ENCODE measurements at places on chromosomes 1 and 21.

- no peak overlapping the region for H3K4me3 ChIP-seq
- peaks cover 21% of the 10 kb centered on the region for H3K36me3 ChIP-seq
- H3K27ac ChIP-seq = no peak overlapping the region
Observed at GRCh38 chr1:55127827-55128343, 87.3 kb downstream of the USP24 start.

- no peak overlapping the region for H3K4me3 ChIP-seq
- no peaks in the 10 kb centered on the region for H3K4me1 ChIP-seq
- H3K27me3 ChIP-seq = no peaks in the 10 kb centered on the region
Observed at GRCh38 chr1:186670297-186671135, 9.7 kb downstream of the PTGS2 start.

- H3K27me3 ChIP-seq = no peaks in the 10 kb centered on the region
- no peaks in the 10 kb centered on the region for H3K36me3 ChIP-seq
- no peak for DNase-seq
- H3K27ac ChIP-seq = no peak overlapping the region
- no peak overlapping the region for H3K4me3 ChIP-seq
- peaks cover 6% of the 10 kb centered on the region for H3K4me1 ChIP-seq
Observed at GRCh38 chr21:44498280-44499210, 41.5 kb downstream of the KRTAP10-1 start.

DNA sequence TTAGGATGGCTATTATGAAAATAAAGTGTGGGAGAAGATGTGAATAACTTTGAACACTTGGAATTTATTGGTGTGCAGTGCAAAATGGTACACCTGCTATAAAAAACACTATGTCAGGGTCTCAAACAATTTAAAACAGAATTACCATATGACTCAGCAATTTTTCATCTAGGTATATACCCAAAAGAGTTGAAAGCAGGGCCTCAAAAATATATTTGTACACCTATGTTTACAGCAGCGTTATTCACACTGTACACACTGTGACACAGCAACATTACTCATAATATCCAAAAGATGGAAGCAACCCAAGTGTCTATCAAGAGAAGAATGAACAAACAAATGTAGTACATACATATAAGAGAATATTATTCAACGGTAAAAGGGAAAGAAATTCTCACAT, 75.8 kb downstream of the SPATA6 start:
- no peaks in the 10 kb centered on the region for H3K4me1 ChIP-seq
- H3K27ac ChIP-seq = no peak overlapping the region
- DNase-seq = no peak
- no peak overlapping the region for H3K4me3 ChIP-seq

GRCh38 chr1:218475275-218475674, 130.1 kb downstream of the TGFB2 start:
- H3K36me3 ChIP-seq = no peaks in the 10 kb centered on the region
- H3K4me1 ChIP-seq = peaks cover 4% of the 10 kb centered on the region
- no peak overlapping the region for H3K27ac ChIP-seq
- no peaks in the 10 kb centered on the region for H3K27me3 ChIP-seq
- no peak for DNase-seq
- no peak overlapping the region for H3K4me3 ChIP-seq

GRCh38 chr1:204746838-204747442, 61.4 kb upstream of the LRRN2 start:
- DNase-seq = no peak
- H3K27me3 ChIP-seq = no peaks in the 10 kb centered on the region

DNA sequence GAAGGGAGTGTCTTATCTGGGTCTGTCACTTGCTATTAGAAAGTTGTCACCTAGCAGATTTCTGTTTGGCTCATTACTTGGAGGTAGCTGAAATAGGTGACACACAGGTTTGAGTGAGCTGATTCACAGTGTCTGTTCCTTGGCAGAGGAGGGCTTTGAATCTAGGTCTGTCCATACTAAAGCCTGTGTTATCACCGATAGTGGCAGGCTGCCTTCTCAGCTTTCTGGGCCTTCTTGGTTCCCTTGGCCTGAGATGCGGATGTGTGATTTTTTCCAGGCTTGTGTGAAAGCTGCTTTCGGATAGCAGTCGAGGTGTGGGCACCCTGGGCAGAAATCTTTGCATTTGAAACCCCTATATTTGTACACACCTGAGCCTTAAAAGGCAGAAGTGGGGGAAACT, 73.9 kb downstream of the ACTL8 start:
- H3K27me3 ChIP-seq = peaks cover 43% of the 10 kb centered on the region
- DNase-seq = no peak
- no peak overlapping the region for H3K27ac ChIP-seq
- no peaks in the 10 kb centered on the region for H3K36me3 ChIP-seq
- H3K4me1 ChIP-seq = no peaks in the 10 kb centered on the region
- no peak overlapping the region for H3K4me3 ChIP-seq

DNA sequence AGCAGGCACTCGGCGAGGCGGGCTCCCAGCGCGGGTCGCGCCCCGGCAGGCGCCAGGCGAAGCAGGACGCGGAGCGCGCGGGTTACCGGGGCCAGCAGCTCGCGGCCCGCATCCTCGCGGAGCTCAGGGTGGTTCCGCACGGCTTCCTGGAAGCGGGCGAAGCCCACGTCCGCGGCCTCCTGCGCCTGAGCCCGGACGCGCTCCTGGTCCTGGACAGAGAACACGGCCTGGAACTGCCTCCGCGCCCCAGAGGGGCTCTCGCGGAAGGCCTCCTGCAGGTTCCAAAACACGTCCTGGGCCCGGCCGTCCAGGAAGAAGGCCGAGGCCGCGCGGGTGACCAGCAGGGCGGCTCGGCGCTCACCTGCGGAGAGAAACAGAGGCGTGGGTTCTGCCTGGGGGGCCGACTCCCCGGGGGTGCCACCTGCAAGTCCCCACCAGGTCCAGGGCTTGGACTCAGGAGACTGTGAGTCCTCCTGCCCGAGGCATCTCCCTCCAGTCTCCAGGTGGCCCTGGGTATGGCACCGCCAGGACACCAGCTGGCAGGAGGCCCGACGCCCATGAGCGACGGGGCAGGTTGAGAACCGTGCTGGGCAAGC, 11.4 kb downstream of the TTC34 start:
- no peaks in the 10 kb centered on the region for H3K36me3 ChIP-seq
- no peak for DNase-seq
- no peak overlapping the region for H3K27ac ChIP-seq
- H3K4me1 ChIP-seq = no peaks in the 10 kb centered on the region

GRCh38 chr1:56450004-56450666, 129.2 kb downstream of the PLPP3 start:
- H3K4me1 ChIP-seq = no peaks in the 10 kb centered on the region
- H3K27me3 ChIP-seq = no peaks in the 10 kb centered on the region
- DNase-seq = no peak
- H3K4me3 ChIP-seq = no peak overlapping the region
- H3K27ac ChIP-seq = no peak overlapping the region
- H3K36me3 ChIP-seq = no peaks in the 10 kb centered on the region

DNA sequence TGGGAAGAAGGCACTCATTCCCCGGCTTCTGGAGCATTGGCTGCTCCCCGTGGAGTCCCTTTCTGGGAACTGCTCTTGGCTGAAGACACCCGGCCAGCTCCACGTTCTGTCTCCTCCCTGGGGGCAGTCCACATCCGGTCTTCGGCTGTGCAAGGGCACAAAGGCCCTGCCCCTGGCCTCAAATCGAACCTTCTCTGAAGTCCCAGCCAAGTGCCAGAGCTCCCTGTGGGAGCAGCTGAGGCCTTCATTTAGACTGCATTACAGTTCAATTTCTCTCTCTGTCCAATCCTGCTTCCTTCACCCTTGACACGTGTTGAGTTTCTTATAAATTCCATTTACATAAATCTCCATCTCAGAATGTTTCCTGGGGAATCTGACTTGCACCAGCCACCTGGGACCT, 132.9 kb upstream of the POU3F1 start:
- no peaks in the 10 kb centered on the region for H3K36me3 ChIP-seq
- H3K4me1 ChIP-seq = no peaks in the 10 kb centered on the region
- no peak for DNase-seq

DNA sequence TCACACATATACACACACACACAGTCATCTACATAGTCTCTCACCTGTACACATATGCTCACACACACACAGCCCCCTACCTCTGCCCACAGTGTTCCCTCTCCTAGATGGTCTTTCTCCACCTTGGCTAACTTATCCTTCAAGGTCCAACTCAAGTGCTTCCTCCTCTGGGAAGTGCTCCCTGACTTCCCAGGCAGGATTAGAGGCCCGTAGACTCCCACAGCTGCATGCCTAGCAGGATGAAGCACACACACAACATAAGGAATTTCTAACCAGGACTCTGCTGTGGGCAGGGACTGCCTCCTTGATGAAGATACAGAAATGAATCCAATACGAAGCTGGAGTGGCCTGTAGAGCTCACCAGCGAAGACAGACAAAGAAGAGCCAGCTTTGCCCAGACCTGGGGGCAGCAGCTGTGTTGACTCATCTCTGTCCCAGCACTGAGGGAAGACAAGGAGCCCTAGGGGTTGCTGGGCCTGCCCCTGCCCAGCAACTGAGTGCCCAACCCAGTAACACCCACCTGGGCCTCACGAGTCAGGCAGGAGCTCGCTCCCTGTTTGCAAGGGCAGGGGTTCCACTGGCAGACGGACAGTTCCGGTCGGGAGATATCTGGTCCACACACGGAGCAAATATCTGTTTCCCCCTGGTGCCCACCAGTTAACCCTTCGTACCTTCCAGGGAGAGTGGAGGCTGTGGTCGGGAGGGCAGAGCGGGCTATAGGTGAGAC, 100.8 kb downstream of the DMRTB1 start:
- H3K27me3 ChIP-seq = peaks cover 6% of the 10 kb centered on the region
- H3K36me3 ChIP-seq = no peaks in the 10 kb centered on the region
- no peaks in the 10 kb centered on the region for H3K4me1 ChIP-seq
- no peak overlapping the region for H3K27ac ChIP-seq
- DNase-seq = no peak
- H3K4me3 ChIP-seq = no peak overlapping the region

GRCh38 chr21:32364796-32365195, 28.0 kb downstream of the URB1 start:
- H3K36me3 ChIP-seq = peaks cover 4% of the 10 kb centered on the region
- no peak for DNase-seq
- peak overlapping the region; percentile 80 for H3K27ac ChIP-seq
- H3K4me1 ChIP-seq = no peaks in the 10 kb centered on the region
- no peak overlapping the region for H3K4me3 ChIP-seq

GRCh38 chr1:248852481-248853405, 6.1 kb downstream of the ZNF692 start:
- peaks cover 6% of the 10 kb centered on the region for H3K36me3 ChIP-seq
- no peak overlapping the region for H3K27ac ChIP-seq
- H3K4me3 ChIP-seq = no peak overlapping the region
- no peak for DNase-seq
- no peaks in the 10 kb centered on the region for H3K27me3 ChIP-seq

DNA sequence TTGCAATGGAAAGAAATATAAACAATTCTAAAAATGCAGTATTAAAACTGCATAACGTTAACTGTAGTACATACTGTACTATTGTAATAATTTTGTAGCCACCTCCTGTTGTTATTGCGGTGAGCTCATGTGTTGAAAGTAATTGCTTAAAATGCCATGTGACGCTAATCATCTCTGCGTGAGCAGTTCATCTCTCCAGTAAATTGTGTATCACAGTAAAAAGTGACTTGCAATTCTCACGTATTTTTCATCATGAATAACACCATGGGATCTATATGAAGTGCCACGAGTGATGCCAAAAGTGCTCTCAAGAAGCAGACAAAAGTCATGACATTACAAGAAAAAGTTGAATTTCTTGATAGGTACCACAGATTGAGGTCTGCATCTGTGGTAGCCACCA, 82.4 kb upstream of the CYYR1 start:
- no peak overlapping the region for H3K27ac ChIP-seq
- no peaks in the 10 kb centered on the region for H3K36me3 ChIP-seq
- DNase-seq = no peak
- H3K27me3 ChIP-seq = no peaks in the 10 kb centered on the region
- H3K4me1 ChIP-seq = no peaks in the 10 kb centered on the region
- H3K4me3 ChIP-seq = no peak overlapping the region

DNA sequence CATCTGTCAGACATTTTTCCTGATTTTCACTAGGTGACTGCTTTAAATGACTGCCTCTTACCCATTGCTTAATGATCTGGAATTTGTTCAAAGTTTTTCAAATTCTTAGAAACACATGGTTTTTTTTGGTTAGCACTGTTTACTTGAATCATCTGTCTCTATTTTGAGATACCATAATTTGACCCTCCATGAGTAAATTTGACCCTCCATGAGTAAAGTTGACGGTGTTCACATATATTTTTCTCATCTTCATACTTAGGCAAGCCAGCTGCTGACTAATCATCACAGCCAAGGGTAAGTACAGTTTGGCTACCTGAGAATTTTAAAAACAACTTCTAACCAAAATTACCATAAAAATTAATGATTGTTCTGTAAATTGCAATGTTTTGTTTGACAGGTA, 586.5 kb downstream of the PTBP2 start:
- H3K27me3 ChIP-seq = no peaks in the 10 kb centered on the region
- H3K4me1 ChIP-seq = no peaks in the 10 kb centered on the region
- no peak overlapping the region for H3K27ac ChIP-seq
- DNase-seq = no peak

- no peak overlapping the region for H3K4me3 ChIP-seq
- no peak for DNase-seq
- H3K36me3 ChIP-seq = no peaks in the 10 kb centered on the region
- H3K27ac ChIP-seq = no peak overlapping the region
Observed at GRCh38 chr21:14987370-14988170, 77.2 kb downstream of the NRIP1 start.

DNA sequence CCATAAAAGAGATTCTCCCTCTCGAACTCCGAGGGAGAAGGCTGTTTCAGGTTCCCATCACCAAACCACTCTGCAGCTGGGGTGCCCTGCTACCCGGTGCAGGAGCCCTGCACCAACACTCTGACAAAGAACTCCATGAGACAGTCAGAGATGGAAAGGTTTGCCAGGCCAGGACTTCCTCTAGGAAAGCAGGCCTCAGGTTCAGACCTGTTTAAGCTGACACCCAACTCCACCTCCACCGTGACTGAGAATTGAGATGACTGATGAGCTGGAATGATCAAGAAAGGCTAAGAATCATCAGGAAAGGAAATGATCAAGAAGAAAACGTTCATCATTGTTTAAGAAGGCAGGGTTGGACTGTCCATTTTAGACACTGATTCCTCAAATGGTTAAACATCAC, 46.2 kb upstream of the KCNE1 start:
- no peak overlapping the region for H3K27ac ChIP-seq
- no peaks in the 10 kb centered on the region for H3K27me3 ChIP-seq
- no peak overlapping the region for H3K4me3 ChIP-seq
- no peaks in the 10 kb centered on the region for H3K4me1 ChIP-seq
- DNase-seq = no peak

DNA sequence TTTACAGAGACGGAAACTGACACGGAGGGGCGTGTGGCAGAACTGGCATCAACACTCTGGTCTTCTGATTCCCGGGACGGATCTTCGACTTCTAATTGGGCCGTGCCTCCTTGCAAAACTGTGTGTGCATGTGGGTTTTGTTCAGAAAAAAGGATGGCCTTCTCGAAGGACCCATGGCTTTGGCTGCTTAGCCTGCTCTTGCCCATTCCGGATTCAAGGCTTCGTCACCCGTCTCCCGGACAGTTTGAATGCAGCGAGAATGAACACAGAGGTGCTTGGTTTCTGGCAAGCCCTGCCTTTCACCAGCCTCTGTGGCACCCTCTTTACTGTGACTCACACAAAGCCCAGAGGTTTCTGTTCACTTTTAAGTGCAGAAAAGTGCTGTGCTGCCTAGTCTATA, 120.1 kb downstream of the PRDM2 start:
- H3K4me1 ChIP-seq = no peaks in the 10 kb centered on the region
- DNase-seq = no peak
- no peaks in the 10 kb centered on the region for H3K27me3 ChIP-seq
- H3K27ac ChIP-seq = no peak overlapping the region
- no peak overlapping the region for H3K4me3 ChIP-seq

Data from breast epithelium (tissue), 4 donors.